NCI-H2081 (cell line): ENCODE measurements at places on chromosomes 2 and 18.

GRCh38 chr2:227036527-227036926, 127.5 kb downstream of the COL4A4 start:
- no peak for DNase-seq

DNA sequence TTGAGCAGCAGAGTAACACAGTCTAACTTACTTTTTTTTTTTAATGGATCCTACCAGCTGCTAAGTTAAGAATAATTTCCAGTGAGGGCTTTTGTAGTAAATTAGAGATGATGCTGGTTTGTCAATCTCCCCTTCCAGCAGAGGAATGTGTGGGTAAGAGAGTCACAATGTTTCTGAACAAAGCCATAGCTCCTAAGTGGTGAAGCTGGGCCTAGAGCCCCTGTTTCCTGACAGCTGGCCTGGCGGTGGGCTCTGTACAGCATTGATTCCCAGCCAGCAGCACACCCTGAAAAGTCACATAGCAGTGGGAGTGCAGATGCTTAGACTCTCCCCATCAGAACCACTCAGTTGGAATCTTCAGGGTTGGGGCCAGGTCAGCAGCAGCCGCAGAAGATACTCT, 24.4 kb downstream of the CAPG start:
- DNase-seq, result no peak

DNA sequence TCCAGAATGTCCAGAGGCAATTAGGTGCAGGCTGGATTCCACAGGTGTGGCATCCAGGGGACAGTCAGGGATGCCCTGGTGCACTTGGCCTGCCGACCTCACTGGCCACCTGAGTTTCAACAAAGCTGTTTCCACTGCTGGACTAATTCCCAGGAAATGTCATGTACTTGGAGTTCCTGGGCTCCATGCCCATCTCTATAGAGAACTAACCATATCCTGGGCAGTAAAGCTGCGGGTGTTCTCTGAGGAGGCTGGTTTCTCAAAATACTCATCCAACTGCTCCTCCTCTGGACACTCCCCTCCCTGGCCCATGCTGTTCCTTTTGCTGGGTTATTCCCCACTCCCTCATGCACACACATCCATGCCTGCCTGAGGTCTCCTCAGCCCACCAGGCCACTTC, 161.9 kb upstream of the SKOR2 start:
- DNase-seq, result peak; percentile 22

DNA sequence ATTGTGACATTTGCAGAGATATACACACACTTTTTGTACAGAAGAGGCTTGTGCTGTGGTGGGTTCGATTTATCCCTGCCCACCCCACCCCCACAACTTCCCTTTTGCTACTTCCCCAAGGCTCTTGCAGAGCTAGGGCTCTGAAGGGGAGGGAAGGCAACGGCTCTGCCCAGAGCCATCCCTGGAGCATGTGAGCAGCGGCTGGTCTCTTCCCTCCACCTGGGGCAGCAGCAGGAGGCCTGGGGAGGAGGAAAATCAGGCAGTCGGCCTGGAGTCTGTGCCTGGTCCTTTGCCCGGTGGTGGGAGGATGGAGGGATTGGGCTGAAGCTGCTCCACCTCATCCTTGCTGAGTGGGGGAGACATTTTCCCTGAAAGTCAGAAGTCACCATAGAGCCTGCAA, 40.0 kb downstream of the STEAP3 start:
- DNase-seq, result no peak

GRCh38 chr2:108377401-108377800, 353 bp upstream of the SULT1C4 start:
- no peak for DNase-seq

DNA sequence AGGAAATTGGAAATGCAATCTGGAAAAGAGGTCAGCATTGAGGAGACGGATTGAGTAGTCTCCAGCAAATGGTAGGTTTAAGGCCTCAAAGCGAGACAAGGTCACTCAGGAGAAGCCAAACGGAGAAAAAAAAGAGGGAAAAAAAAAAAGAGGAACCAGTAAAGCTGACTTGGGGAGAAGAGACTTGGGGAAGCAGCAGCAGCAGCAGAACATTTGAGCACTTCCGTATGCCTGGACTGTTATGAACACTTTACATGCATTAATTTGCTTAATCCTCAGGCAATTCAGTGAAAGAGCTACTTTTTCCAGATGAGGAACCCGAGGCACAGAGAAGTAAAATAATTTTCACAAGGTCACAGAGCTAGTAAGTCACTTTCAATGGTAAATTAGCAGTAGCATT, 81.3 kb downstream of the OSBPL6 start:
- DNase-seq, result no peak

- DNase-seq, result no peak
Observed at GRCh38 chr18:54169431-54170403, 54.8 kb downstream of the MBD2 start.

GRCh38 chr2:122866095-122866494, 1110.6 kb downstream of the TSN start:
- DNase-seq, result no peak

DNA sequence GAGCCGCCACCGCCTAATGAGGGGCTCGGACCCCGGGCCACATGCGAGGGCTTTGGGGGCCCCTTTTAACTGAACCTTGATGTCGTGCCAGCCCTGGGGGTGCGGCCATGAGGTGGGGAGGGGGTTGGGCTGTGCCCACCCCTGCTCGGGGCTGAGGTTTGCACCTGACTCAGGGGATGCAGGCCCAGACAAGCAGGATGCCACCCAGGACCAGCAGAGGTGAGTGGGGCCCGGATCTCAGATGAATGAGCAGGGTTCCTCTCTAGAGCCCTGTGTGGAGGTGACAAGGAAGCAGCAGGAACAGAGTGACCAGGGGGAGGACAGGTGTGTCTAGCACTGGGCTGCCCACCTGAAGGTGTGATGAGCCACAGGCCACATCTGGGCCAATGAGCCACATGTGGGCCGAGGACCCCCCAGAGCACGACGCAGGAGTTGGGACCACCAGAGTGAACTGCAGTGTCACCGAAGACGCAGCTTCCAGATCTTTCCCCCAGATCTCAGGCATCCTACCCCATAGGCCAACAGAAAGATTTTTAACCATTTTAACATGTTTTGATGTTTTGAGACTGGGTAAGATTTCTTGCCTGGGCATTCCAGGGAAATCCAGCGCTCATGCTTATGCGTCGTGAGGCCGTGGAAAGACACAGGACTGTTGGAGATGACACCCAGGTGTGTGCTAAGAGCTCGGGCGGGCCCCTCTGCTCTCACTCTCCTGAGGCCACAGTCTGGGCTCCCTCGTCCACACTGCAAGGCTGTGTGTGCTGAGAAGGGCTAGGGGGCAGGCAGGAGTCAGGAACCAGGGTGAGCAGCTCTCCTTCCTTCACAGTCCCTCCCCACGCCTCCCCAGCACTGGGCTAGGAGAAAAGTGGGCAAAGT, 73.6 kb downstream of the DDX1 start:
- DNase-seq, result no peak

GRCh38 chr2:235592836-235593235, 99.0 kb downstream of the AGAP1 start:
- no peak for DNase-seq

- DNase-seq, result no peak
Observed at GRCh38 chr2:191020742-191021381, 6.9 kb upstream of the STAT1 start.

GRCh38 chr2:132256251-132256902, 94.6 kb upstream of the ANKRD30BL start:
- no peak for DNase-seq

- DNase-seq, result no peak
Observed at GRCh38 chr2:176122052-176122682, 352 bp upstream of the HOXD9 start.

DNA sequence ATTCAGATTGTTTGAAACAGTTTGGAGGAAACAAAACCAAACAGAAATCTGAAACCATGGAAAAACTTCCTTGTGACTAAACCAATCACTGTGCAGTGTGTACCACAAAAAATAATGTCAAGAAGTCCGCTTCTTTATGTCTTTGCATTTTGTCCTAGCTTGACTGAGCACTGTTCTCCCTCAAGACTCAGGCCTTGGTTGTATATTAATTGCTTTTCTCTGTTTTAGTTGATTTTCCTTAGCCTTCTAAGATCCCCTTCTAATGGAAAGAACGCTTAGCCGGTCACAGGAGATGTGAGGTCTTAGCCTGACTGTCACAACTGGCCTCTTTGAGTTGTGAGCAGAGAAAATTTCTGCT, 56.6 kb downstream of the LCLAT1 start:
- DNase-seq, result no peak

DNA sequence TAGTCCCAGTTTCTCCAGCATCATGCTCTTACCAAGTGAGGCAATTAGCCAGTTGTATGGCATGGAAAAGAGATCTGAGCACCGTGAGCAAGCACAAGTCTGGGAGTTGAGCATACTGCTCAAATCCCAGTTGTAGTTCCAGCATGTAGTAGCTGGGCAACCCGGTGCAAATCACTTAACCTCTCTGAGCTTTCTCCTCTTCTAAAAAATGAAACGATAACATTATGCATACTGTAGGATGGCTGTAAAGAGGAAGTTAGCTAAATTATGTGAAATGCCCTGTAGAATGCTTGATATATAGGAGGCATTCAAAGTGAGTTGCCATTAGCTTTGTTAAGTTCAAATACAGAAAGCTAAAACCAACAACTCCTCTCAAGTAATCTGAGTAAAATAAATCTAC, 164.0 kb upstream of the ZEB2 start:
- no peak for DNase-seq

DNA sequence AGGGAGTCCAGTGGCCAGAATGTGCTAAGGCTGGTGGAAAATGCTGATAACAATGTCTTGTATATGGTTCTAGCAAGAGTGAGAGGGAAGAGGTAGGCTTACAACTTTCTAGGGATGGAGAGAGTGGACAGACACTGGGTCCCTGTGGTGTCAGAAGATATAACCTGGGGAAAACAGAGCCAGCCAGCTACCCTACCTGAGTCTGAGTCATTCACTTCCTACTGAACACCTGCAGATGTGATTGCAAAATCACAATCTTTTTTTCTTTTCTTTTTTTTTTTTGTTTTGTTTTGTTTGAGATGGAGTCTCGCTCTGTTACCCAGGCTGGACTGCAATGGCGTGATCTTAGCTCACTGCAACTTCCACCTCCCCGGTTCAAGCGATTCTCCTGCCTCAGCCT, 7.3 kb downstream of the TET3 start:
- no peak for DNase-seq

- DNase-seq, result no peak
Observed at GRCh38 chr2:7692657-7693161, 775.5 kb downstream of the RNF144A start.

DNA sequence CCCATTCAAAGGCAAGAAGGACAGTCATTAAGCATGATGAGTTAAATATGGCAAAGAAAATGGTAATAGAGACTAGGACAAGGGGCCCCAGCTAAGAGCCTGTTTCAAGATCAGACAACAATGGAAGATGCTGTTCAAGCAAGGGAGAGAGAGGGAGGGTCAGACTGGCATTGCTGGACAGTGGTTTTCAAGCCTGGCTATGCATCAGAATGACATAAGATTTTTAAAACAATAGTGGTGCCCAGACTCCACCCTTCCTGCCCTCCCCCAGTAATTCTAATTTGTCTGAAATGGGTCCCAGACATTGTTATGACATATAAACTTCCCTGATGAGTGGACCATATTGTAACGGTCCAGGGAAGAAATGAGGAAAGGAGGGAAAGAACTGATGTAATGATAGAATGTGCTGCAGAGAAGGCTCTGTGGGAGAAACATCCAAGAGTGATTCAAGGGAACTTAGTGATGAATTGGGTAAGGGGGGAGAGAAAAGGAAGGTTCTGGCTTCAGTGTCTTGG, 112.9 kb upstream of the TRIB2 start:
- no peak for DNase-seq

DNA sequence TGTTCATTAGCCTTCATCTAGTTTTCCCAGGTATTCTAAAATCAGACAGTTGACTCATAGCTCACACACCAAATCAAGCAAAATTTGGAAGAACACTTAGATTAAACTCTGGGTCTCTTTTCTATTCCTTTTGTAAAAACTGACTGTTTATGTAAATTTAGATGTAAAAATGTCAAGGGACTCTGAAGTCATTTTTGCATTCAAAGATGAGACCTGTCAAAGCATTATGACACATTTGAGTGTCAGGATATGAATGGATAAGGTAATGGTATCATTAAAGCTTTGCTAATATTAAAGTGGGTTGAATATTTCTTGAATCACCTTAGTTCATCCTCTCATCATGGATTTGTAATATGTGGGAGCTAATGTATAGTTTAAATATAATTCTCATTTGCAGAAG, 348.1 kb upstream of the NRXN1 start:
- DNase-seq, result no peak

- peak; percentile 69 for DNase-seq
Observed at GRCh38 chr2:191691016-191691735, 13.2 kb downstream of the NABP1 start.

DNA sequence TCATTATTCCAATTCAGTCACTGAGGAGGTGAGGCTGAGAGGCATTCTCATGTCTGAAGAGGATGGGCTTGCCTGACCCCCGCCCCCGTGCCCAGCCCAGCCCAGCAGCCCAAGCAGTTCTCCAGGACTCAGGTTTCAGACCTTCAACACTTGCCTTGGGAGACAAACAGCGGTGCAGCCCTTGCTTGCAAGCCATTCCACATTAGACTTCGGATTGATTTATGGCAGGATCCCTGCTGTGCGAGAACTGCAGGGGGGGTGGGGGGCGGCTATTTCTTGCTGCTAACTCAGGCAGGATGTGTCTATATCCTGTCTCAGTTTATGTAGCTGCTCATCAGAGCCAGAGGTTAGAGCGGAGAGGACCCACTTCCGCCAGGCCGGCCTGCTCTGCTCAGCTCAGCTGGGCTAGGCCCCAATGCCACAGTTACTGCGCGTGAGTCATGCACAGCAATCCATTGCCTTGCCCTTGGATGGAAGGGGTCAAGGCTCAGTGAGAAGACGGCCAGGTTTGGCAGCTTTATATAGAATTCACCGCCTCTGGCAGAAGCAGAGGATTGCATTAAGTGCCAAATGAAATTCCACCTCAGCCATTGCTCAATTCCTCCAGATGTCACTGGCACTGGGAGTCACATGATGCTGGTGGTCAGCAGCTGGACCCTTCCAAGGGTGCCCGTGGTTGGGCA, 1.8 kb downstream of the GYPC start:
- DNase-seq, result no peak

DNA sequence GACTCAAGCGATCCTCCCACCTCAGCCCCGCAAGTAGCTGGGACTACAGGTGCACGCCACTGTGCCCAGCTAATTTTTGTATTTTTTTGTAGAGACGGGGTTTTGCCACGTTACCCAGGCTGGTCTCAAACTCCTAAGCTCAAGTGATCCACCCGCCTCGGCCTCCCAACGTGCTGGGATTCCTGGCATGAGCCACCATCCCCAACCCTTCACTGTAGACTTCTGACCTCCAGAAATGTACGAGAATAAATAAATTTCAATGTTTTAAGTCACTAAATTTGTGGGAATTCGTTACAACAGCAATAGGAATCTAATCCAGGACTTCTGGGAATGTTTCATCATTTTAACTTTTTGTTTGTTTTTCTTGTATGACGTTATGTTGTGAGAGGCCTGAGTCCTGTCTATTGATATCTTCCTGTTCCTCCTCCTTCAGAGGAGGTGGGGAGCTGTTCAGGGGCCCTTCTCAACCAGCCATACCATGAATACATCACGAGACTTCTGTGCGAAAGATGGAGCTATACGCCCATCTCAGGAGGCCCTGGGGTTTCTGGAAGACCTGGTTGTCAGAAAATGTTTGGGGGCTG, 40.0 kb downstream of the TEX44 start:
- no peak for DNase-seq

- no peak for DNase-seq
Observed at GRCh38 chr2:237797253-237797652, 1.3 kb upstream of the RBM44 start.
